ENCODE measurements at places on chromosomes 7 and 10.

DNA sequence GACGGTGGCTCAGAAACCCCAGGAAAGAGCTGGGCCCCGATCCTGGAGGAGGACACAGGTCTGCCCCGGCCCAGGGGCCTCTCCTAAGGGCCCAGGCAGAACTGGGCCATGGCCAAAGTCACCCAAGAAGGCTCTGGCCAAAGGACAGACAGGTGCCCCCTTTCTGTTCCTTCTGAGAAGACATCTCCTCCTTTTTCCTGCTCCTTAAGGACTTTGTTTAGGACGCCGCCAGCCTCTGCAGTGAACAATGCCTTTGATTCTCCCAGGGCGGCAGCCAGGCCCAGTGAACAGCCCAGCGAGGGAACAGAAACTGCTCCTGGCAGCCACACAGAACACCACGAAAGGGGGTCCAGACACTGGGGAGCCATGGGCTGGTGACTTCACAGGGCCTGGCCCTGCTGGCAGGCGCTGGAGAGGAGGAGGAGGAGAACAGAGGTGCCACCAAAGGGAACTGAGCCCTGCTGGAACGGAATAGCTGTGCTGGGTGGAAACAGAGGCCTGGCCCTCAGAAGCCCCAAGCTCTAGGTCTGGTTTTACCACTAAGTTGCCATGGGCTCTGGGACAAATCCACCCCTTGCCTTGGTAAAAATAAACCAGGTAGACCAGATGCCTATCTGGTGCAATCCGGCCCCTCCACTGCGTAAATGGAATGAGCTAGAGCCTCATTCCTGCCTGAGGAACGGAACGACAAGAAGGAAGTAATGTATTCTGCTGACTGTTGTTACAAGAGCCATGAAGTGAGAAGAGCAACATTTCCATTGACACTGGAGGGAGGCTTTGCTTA, 163.3 kb upstream of the RHEB start:
- DNase-seq, result no peak

DNA sequence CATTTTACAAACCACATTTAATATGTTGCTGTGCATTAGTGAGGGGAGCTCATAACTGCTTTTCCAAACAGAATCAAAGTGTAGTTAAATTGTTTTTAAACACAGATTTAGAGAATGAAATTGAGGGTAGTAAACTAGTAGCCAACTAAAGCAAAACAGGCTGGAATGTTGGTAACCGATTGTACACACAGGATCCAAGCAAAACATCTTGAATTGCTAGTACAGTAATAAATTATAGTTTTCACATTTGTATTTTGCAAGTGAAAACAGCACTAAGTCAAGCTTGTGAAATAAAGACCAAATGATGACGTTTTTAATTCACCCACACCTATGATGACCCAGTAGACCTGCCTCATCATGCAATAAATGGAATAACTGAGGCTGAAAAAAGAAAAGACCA, 198.3 kb downstream of the HDAC9 start:
- no peak for DNase-seq

DNA sequence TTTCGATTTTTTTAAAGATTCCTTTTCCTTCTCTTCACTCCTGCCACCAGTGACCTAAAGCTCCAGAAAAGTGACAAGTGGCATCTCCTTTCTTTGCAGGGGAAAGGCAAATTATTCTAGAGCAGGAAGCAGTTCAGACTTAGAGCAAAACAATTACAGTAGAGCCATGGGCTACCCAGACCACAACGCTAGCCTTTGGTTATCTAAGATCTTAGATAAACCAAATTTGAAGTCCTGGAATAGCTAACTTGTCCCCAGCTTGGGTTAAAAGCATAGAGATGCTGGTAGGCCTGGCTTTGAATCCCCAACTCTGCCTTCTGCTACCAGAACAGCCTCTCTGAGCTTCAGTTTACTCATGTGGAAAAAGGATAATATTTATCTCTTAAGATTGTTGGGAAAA, 38.4 kb downstream of the LGI1 start:
- DNase-seq, result no peak

- DNase-seq, result no peak
These were observed 529 bp downstream of the ZNF853 start for GRCh38 chr7:6615723-6616555.

- no peak for DNase-seq
These were observed 428.3 kb downstream of the TNS3 start for GRCh38 chr7:47153576-47153975.

GRCh38 chr7:2943851-2944601, 99.6 kb downstream of the CARD11 start:
- DNase-seq, result no peak

GRCh38 chr10:51950371-51950995, 251.1 kb upstream of the CSTF2T start:
- DNase-seq, result no peak

DNA sequence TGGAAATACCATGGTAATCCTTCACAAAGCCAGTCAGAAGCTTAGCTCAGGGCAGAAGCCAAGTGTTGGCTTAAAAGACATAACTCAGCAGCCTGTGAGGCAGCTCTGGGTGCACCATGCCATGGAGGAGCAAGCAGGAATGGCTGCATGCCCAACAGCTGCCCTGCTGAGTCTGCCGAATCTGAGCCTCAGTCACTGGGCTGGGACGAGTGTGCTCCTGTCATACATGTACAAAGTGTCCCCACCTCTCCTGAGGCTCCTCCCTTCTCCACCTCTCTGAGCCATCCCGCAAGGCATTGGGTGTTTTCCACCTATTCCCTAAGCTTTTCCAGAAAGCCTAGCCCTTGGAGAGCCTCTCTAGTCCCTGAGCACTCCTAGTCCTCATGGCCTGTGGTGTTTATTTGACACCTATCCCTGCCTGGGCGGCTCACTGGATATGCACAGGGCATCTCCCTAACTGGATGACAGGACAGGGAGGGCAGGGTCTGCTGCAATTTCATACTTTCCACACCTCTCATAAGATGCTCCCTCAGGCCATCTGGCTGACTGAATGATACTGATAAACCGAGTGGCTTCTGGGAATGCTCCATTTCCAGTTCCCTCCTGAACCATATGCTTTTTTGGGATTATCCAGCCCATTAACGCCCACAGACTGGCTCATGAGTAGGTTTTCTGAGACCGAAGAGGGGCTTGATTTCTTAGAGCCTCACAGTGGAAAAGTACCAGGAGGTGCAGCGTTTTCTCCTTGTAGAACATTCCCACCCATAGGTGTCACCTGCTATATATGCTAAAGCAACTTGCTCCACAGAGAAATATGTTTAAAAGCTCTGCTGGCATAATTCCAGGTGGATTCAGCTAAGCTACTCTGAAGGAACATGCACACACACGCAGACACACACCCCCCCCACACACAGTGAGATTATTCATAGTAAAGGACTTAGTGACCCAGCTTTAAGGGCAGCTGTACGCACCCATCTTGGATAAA, 199.3 kb downstream of the SNX10 start:
- no peak for DNase-seq

DNA sequence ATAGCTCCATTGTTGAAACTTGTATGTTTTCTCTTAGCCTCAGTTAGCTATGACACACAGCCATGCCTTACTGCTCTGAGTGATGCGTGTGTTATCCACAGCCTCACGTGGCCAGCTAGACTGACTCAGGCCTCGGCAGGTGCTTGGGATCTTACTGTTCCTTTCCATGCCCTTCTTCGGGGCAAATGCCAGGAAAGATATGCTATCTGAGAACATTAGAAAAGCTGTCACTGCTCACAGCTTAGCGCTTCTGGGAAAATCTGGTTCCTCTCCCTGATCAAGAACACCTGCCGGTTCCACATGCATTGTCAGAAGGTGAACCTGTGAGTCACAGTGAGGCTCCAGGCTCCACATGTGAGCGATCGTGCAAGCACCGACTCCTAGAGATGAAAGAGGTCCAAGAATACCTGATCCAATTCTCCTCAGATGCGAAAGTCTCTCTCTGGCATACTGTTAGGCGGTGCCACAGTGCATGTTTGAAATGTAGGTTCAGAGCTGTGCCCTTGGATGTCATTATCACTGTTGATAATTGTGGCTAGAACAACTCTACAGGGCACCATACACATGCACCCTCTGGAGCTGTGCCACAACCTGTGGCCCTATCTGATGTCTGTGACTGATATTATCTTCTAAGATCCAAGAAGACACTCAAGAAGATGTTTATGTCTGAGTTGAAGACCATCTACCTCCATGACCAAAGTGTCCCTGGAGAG, 247.8 kb upstream of the IGFBP3 start:
- DNase-seq, result no peak

DNA sequence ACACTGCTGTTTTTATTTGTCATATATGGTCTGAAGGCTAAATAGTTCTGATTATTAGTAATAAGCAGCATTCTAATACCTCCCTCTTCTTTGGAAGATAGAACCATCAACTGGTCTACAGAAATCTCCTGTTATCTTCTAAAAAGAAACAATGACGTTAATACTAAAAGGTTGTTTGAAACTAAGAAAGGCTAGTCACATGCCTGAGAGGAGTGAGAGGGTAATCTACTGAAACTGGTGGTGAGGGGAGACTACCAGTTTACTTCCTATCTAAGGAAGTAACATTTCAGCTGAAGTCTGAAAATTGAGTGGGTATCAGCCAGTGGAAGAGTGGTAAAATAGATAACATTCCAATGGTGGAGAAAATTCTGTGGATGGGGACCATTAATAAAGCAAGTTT, 48.4 kb downstream of the FGFBP3 start:
- DNase-seq, result no peak

- DNase-seq, result no peak
These were observed 6.3 kb downstream of the SMURF1 start for GRCh38 chr7:99137411-99138180.

DNA sequence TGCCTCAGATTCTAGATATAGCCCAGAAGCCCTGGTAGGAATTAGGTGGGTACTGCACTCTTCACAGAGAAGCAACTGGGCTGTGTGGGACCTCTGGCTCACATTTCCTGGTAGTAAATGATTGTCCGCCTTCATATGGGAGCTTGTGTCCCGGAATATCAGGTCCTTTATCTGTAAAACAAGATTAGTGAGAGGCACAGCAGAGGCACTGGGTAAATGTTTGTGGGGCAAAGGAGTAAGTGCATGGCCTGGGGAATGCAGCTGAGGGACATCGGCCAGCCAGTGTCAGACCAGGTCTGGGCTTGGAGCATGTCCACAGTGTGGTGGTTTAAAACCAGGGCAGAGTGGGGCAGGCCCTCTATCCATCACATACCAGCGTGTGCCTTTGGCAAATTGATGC, 323.3 kb upstream of the ZMIZ1 start:
- DNase-seq, result no peak

GRCh38 chr7:13990319-13990983, 985 bp upstream of the ETV1 start:
- no peak for DNase-seq

GRCh38 chr7:72467237-72467636, 55.1 kb upstream of the CALN1 start:
- no peak for DNase-seq

DNA sequence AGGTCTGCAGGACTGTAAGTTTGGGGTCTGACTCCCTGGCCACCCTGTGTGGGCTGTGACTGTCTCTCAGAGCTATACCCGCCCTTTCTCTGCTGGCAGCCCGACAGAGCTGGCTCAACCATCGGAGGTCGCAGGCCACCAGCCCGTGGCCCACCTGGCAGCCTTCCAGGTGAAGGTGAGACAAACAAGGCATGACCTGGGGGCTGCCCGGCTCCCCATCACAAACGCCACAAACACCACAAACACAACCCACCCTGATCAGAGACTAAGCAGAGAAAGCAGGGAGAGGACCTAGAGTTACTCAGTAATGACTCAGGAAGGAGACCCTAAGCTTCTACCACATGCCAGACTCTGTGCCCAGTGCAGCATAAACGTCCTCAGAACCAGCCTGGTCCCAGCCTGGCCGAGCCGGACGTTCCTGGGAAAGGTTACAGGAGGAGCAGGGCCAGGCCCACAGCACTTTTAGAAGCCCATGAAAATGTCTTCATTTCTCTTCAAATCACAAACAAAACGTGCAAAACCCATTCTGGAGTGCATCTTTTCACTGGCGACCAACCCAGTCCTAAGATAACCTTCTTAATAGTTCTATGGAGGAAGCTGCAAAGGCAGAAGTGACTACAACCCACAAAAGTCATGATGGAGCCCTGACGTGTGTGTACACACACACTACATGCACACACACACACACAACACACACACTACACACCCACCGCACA, 66.8 kb downstream of the MKI67 start:
- no peak for DNase-seq

GRCh38 chr10:127427926-127428325, 121.2 kb upstream of the NPS start:
- DNase-seq, result no peak

DNA sequence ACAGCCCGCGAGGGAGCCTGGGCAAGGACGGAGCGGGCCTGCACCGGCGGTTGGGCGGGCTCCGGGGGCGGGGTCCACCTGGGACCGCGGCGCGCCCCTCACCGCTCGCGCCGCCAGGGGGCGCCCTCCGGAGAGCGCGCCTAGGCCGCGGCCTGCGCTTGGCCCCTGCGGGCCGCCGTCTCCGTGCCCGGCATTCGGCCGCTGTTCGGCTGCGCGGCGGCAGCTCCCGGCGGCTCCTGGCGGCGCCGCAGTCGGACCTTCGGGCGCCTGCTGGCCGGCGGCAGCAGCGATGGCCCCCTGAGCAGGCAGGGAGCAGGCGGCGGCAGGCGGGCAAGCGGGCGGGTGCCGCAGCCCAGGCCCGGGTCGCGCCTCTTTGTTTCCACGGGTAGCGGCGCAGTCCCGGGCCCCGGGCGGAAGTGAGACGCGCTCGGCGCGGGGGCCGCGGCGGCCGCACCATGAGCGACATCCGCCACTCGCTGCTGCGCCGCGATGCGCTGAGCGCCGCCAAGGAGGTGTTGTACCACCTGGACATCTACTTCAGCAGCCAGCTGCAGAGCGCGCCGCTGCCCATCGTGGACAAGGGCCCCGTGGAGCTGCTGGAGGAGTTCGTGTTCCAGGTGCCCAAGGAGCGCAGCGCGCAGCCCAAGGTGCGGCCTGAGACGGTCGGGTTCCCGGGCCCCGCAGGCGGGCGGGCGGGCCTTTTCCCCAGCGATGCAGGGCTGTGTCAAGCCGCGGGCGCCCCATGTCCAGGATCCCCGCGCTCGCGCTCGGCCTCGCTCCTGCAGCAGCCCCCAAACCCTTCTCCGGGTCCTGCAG, at the start of gene INTS15:
TSS of gene INTS15 (plus strand) at position 193 of the 816 bp plus-strand sequence. CDS start at position 456, 263 bp downstream.
- DNase-seq, result peak; percentile 84

Measured in stimulated activated CD4-positive, alpha-beta T cell treated with anti-CD3 and anti-CD28 coated beads, Interleukin-4, amount 100 ng/mL, for 4 hours (primary cell).